Panc1 (cell line): ENCODE measurements at places on chromosomes 3 and 15. TPM values are rescaled to one million over a fixed set of nuclear protein-coding genes. Genes with fewer than 3 reads are reported as not detected.

Gene PPP2R3A
- 8.1 TPM for total RNA-seq

GRCh38 chr3:137768361-137769321 is 4.5 kb downstream of the SOX14 start:
- no peak overlapping the region for H3K27ac ChIP-seq
- DNase-seq = no peak
- no peaks in the 10 kb centered on the region for H3K36me3 ChIP-seq
- peaks cover 82% of the 10 kb centered on the region for H3K27me3 ChIP-seq

GRCh38 chr3:108283006-108283405 is 13.3 kb upstream of the HHLA2 start:
- no peak overlapping the region for H3K27ac ChIP-seq
- no peaks in the 10 kb centered on the region for H3K36me3 ChIP-seq
- DNase-seq = no peak
- no peak overlapping the region for H3K4me3 ChIP-seq

Gene FAM3D
- total RNA-seq = not detected

DNA sequence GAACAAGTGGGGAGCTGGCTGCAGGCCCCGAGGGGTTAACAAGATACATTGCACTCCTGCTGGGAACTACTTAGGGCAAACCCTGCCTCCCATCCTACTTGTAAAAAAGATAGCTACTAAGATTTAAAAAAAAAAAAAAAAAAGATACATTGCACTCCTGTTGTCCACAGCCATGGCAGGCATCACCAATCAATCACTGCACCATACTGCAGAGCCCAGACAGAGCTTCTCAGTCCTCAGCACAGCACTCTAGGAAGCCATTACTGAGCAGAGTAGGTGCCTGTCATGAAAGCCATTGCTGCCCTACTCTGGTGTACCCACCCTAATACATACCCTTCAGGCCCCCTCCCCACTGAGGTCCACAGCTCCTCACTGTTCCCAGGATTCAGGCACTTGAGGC is 64.8 kb downstream of the RASGRF1 start:
- H3K4me3 ChIP-seq = no peak overlapping the region
- DNase-seq = no peak
- H3K27ac ChIP-seq = no peak overlapping the region
- no peaks in the 10 kb centered on the region for H3K36me3 ChIP-seq
- no peaks in the 10 kb centered on the region for H3K4me1 ChIP-seq
- H3K27me3 ChIP-seq = no peaks in the 10 kb centered on the region
